ENCODE measurements at places on chromosomes 7 and 10.

- DNase-seq = no peak
Observed at GRCh38 chr10:1628757-1629156, 108.6 kb downstream of the ADARB2 start.

GRCh38 chr10:80186364-80187012, 18.8 kb downstream of the ANXA11 start:
- no peak for DNase-seq

DNA sequence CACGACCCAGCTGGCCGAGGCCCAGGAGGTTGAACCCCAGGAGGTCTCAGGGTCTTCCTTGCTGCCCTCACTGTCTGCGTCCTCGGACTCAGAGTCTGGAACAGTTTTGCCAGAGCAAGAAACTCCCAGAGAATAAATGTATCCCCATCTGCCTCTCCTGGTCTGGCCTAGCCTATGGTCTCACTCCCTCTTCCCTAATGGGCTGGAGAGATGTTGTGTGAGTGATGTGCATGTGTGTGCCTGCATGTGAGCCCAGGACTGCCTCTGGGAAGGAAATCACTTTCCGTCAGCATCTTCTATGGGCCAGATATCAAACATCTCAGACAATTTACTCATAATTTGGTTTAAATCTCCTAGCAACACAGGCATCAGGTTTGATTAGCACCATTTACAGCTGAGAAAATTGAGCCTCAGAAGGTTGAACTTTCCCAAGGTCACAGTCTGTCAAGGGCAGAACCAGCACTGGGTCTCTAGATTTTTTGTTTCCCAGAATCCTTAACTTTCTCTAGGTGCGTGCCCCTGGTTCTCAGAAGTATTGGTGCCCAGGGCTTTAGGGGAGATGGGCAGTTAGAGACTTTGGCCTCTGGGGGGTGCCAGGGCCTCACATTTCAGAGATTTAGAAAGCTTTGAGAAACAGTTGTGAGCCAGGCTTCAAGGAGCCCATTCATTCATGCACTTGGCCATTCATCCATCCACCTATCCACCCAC, 4.9 kb downstream of the TMEM270 start:
- DNase-seq = no peak

DNA sequence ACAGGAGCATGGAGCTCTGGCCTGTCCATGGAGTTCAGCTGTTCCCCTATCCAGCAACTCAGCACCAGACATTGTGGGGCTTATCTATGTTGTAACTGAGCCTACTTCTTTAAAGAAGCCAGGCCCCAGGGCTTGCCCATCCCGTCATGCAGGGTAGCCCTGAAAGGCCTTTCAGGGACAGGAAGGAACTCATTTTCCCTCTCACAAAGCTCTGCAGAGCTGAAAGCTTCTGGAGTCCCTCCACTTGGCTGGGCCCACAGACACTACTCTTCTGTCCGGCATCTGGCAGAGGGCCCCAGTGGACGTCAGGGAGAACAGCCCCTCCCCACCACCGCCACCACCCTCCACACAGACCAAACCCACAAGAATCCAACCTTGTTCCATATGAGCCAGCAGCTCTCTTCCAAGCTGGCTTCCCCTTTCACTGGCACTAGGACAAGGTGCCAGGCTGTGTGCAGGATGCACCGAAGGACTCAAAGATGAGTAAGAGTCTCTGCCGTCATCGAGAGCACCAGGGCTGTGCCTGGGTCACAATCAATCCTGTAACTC, 33.1 kb downstream of the DENND2A start:
- DNase-seq = no peak

DNA sequence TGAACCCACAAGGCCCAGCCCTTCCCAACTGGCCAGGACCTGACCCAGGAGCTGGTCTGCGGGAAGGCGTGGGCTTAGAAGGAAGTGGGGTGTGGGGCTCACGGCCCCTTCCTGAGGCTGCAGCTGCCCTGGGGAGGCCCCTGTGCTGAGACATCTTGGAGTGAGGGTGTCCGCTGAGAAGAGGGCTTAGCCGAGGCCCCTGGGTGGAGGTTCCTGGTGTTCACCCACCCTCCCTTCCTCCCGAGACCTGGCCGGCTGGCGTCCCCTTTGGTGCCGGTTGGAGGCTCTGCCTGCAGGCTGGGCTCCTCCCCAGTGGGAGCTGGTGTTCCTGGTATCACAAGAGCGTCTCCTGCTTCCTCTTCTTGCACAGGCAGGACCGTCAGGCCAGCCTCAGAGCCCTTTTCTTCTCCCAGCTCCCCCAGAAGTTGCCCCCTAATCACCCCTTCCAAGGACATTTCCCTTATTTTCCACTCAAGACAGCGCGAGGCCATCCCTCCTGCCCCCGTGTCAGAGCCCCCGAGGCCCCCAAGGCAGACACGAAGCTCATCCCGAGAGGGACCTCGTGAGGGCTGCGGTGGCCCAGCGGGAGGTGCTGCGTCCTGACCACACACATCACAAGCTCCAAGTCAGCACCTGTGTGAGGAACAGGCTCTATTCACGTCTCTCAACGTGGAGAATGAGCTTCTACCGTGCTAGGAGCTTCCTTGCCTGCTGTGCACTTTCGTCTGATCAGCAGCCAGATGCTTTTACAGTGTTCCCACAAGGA, 25.1 kb upstream of the FAM20C start:
- DNase-seq = no peak

- peak; percentile 11 for DNase-seq
Observed at GRCh38 chr10:26269754-26270153, 53.2 kb downstream of the GAD2 start.

DNA sequence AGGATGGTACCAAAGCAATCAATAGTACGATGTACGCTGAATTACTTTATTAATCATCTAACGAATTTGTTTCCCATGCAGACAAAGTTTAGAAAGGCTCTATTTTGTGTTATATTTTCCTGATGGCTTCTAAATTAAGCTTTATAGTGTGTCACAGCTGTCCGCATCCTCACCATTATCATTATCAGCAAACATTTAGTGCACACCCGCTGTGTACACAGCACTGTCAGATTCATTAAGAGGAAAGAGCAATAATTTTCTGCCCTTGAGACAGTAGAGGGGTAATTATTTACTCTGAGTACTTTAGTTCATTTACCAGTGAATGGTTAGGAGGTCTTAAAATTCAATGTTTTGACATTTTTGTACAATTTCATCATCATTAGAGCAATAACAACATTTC, 233.3 kb upstream of the PTPRZ1 start:
- peak; percentile 80 for DNase-seq

GRCh38 chr7:78463039-78463438, 664.5 kb downstream of the PHTF2 start:
- no peak for DNase-seq

GRCh38 chr10:120819366-120819765, 31.8 kb upstream of the WDR11 start:
- no peak for DNase-seq

- DNase-seq = no peak
Observed at GRCh38 chr7:143303733-143304132, 12.2 kb upstream of the CLCN1 start.

GRCh38 chr7:55365205-55365674, at the start of gene LANCL2:
LANCL2 (plus strand) TSS chr7:55365337; CDS start chr7:55366026, 689 bp downstream.
- no peak for DNase-seq

DNA sequence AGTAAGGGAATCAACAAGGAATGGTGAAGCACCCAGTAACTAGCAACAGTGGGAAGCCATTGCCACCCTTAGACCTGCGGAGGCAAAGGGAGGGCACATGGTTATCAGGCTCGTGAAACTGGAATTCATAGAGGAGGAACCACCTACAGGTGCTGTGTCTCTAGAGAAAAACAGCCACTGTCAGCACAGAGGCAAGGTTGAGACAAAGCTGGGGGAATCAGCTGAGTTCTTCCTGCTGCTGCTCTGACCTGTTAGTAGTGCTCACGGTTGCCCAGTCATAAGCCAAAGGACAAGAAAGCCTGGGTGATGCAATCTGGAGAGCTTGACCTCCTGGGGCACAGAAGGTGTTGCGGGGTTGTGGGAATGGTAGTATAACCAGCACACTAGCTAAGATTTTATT, 110.1 kb downstream of the TPST1 start:
- DNase-seq = no peak

DNA sequence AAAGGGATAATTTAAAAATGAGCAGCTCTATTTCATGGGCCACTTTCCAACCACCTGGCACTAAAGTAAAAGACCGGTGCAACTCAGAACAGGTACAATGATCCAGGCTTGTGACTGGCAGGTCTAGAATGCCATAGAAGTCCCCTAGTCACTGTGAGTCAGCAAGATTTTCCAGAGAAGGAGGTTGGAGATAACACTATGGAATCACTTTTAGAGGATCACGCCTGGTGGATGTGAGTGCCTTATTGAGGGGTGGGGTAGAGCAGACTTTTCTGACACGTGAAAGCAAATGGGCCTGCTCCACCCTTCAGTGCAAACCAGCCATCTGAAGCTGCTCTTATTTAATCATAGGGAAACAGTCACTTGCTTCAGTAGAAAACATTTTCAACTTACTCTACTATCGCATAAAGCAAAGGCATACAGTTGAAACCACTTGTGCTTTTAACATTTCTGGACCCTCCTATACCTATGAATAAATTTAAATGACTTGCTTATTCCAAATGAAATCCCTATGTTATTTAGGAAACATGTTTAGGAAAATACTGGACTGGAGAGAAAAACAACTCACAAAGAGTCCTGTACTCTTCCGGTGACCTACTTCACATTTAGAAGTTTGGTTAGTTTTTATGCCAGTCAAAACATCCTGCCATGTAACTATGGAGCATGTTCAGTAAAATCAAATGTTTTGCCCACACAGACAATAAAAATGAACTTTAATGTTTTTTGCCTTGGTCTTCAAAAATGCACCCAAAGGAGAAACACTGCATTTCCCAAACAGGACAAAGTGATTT, 21.5 kb upstream of the AKR1C1 start:
- no peak for DNase-seq

DNA sequence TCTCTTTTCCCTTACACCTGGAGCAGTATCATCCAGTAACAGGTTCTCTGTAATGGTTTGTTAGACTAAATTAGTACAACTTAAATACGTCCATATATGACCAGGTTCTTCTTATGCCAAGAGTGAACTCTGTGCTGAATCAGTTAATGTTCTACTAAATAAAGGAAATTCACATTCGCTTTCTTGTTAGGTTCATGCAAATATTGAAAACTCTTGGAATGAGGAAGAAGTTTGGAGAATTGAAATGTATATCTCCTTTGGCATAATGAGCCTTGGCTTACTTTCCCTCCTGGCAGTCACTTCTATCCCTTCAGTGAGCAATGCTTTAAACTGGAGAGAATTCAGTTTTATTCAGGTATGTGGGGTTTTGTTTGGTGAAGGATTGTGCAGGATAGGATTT, 15.3 kb upstream of the CFAP69 start:
- DNase-seq = no peak

DNA sequence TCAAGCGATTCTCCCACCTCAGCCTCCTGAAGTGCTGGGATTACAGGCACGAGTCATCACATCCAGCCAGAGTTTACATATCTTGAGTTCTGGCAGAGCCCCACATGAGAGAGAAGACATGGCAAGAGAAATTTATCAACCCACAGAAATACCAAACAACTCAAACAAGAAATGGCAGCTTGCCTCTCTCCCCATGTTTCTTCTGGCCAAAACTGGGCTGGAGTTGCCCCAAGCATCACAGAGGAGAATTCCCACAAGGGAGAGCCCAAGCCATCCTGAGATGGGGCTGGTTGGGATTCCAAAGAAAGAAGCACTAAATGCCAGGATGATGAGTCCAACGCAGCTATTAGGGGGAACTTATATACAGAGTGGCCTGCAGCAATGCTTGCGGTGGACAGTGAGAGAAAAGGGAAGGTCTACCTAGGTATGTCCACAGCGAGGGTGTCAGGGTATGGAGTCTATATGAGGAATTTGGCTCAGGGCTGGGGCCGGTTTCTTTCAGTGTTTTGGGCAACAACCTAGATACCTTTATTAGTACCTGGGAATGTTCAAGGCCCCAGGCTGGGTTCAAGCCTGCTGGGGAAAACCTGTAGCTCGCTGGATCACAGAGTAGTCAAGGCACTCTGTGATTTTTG, 14.5 kb upstream of the PAX4 start:
- DNase-seq = no peak

- DNase-seq = peak; percentile 95
Observed at GRCh38 chr7:115707258-115708012, 323.1 kb downstream of the TFEC start.

DNA sequence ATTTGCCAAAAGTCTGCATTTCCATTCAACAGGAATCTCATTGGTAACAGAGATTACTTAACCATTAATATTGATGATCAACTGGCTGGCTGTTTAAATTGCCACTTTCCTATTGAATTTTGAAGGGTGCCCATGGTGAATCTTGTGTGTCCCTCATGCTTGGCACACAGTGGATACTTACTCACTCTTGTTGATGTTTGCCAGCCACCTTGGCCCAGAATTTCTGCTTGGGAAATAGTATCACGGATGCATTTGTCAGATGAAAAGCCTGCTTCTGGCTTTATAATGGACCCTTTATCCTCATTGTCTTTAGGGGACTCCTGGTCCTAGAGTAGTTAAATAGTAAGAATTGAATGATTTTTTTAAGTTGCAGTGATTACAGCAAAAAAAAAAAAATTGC, 52.0 kb downstream of the MMRN2 start:
- DNase-seq = no peak

GRCh38 chr7:106952658-106953231, 87.7 kb downstream of the PIK3CG start:
- no peak for DNase-seq

GRCh38 chr7:115475761-115476385, 554.0 kb downstream of the MDFIC start:
- peak; percentile 61 for DNase-seq

DNA sequence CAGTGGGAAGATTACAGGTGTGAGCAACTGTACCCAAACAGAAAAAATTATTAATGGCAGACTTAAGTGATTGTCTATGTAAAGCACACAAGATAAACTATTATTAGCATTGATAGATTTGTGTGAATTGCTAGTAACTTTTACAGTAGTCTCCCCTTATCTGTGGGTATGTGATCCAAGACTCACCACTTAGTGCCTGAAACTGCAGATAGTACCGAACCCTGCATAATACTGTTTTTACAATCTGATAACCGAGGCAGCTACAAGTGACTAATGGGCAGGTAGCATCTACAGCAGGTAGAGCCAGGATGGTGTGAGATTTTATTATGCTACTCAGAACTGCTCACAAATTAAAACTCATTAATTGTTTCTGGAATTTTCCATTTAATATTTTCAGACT, 31.5 kb downstream of the MPLKIP start:
- DNase-seq = no peak

- no peak for DNase-seq
Observed at GRCh38 chr7:155109121-155109520, 39.0 kb downstream of the HTR5A start.

GRCh38 chr10:49271346-49271745, 27.6 kb upstream of the C10orf71 start:
- no peak for DNase-seq

DNA sequence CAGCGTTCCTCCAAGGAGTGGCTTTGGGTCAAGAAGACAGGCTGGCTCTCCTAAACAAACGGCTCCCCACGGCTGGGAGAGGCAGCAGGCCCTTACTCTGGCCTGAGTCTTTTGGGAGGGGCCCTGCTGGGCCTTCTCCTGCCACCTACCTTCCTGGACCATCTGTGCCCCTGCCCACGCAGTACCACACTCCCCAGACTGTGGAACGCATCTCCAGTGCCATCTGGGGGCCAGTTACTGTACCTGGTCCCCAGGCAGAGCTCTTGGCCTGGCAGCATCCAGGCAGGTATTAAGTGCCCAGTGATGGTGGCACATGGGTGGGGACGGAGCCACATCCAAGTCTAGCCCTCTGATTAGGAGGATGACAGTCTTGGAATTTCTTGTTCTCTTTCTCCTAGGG, 14.4 kb downstream of the ALKBH4 start:
- DNase-seq = no peak

GRCh38 chr10:124366825-124367224, 51.9 kb downstream of the OAT start:
- DNase-seq = no peak
